Erythroblast (primary cell): ENCODE measurements at places on chromosomes 3 and 15.

DNA sequence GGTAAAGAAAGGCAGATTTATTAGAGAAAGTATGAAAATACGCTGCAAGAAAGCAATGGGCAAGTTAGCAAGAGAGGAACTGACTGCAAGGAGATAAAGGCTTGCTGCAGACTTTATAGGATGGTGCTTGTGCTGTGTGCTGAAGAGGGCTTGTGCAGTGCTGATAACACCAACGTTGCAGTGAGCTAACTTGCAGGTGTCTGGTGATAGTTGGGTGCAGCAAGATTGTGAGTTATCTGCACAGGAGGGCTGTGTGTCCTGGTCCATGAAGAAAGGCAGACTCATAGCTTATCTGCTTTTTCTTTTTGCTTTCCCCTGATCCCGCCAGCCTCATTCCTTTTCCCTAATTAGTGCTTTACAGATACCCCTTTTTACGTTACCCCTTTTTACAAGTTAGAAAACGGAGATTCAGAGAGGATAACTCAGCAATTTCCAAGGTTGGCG is 58.0 kb upstream of the ZNF148 start:
- DNase-seq, result peak; percentile 99

GRCh38 chr15:95394186-95395067 is 936.1 kb upstream of the NR2F2 start:
- no peak for DNase-seq

DNA sequence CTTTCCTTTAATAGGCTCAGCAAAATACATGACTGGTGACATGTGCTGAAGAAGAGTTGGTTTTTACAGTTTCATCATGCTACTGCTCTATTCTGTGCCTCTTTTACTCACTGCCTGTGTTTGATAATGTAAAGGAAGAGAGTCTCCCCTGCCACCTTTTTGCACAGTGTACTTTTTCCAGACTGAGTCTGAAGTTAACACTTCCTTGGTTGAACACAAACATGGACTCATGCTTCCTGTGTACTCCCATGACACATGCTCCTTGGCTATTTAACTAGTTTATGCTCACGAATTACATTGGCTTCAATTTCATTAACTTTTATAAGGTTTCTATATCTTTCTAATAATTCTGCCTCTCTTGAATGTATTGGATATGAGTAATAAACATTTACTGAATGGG is 396.1 kb downstream of the VGLL3 start:
- DNase-seq, result no peak

- DNase-seq, result no peak
Observed at GRCh38 chr3:19907523-19907922, 26.5 kb downstream of the EFHB start.

- no peak for DNase-seq
Observed at GRCh38 chr3:30155755-30156154, 450.6 kb upstream of the TGFBR2 start.

- no peak for DNase-seq
Observed at GRCh38 chr15:61336026-61336638, 107.0 kb upstream of the RORA start.

GRCh38 chr15:40823572-40824343 is 4.8 kb downstream of the PPP1R14D start:
- no peak for DNase-seq

- no peak for DNase-seq
Observed at GRCh38 chr3:14334136-14334535, 68.3 kb upstream of the SLC6A6 start.

DNA sequence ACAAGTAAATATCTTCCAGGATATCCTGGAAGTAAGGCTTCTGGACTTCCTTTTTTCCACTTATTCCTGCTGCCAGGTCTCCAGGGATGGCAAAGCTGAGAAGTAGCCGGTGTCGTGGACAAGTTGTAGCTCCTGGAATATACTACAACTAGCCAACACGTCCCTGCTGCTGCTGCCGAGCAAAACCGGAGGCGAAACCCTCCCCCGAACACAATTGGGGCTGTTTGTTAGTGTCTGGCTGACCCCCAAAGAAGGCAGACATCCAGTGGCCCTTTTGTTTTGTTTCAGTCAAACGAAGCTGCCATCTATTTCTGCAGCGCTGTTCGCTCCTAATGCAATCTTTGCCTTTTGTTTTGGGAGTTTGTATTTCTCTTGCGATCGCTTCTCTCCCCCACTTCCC is 45.3 kb upstream of the EIF5A2 start:
- DNase-seq, result no peak

GRCh38 chr3:116966649-116967048 is 257.1 kb downstream of the TUSC7 start:
- DNase-seq, result no peak

DNA sequence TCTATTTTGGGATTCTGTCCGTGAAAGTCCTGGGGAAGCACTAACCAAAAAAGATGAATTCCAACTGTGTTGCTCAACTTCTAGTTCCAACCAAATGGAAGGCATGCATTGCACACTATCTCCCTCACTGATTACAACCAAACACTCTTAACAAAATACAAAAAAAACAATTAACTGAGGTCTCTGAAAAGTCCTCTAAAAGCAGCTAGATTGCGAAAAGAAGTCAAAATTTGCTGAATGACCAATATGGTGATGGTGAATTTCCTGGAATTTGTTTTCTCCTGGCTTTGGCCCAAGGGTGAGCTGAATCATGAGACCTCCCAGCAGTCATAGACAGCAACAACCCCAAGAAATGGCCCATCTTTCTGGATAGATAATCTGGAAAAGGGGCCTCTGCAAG is 28.3 kb downstream of the CYP19A1 start:
- no peak for DNase-seq

- no peak for DNase-seq
Observed at GRCh38 chr15:98324341-98324970, 323.9 kb upstream of the IGF1R start.

GRCh38 chr3:175911937-175912336 is 1052.8 kb downstream of the NAALADL2 start:
- DNase-seq, result no peak

GRCh38 chr3:78277801-78278200 is 1237.9 kb downstream of the ROBO2 start:
- no peak for DNase-seq

DNA sequence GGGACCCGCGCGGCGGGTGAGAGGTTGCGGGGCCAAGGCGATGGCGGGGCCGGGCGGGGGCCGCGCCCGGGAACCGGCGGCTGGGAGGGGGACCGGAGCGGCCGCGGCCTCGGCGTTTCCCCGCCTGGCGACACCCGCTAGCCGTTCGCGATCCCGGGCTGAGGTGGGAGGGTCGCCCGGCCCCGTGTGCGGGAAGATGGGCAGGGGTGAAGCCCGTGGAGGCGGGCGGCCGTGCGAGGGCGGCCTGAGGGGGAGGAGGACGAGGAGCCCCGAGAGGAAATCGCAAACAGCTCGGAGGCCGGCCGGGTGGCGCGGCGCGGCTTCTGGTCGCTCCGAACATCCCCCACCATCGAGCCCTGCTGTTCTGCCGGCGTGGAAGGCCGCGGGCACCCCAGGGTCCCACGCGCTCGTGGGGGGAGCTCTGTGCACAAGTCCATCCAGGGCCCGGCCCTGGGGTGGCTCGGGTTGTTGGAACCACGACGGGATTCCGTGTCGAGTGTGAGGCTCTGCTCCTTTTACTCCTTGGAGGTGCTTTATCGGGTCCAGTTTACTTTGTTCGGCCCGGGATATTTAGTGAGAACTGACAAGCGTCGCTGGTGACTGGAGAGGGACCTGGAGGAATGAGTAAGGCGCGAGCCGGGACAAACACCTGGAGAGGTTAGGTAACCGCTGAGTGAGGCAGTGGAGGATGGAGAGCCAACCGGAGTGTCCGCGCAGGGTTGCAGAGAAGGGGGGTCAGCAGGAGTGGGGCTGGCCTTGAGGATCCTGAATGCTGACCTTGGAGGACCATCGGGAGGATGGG is 728 bp downstream of the CRTC3 start:
- peak; percentile 74 for DNase-seq

GRCh38 chr15:28984421-28985315 is 98.9 kb downstream of the APBA2 start:
- DNase-seq, result no peak

- DNase-seq, result peak; percentile 18
Observed at GRCh38 chr3:93924491-93924890, 49.2 kb downstream of the PROS1 start.

DNA sequence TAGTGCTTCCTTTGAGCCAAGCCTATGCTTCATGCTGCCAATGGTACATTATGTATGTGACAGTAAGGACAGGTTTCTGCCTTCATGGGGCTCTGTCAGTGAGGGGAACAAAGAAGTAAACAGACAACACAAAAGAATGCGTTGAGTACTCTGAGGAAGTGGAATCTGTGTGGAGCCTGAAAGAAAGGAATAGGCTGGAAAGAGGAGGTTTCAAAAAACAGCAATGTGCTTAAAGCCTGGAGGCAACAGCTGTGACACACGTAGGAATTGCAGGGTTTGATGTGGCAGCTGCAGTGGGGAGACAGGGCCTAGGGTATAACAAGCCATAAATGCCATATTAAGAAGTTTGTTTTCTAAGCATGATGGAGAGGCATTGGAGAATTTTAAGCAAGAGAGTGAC is 316.7 kb downstream of the CLSTN2 start:
- no peak for DNase-seq

DNA sequence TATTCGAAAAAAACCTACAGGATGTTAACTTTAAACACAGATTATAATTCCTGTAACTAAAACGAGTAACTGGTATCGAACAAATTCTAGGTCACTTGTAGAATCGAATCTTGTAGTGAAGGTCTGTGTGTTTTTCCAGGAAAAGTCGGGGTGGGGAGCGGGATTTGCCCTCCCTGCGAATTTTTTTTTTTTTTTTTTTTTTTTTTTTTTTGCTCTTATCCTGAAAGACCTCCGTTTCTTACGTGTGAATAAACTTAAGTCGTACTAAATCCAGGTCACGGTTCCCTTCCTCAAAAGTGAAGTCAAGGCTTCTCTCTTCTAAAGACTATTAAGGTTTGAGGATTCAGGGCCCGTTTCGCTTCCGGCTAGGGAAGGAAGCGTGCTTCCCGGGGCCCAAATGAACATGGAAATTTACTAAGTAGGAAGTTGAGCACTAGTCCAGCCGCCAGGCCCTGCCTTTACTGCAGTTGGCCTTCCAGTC is 770 bp downstream of the TBC1D5 start:
- DNase-seq, result no peak

GRCh38 chr3:12180218-12180617 is 21.5 kb upstream of the TIMP4 start:
- DNase-seq, result no peak

DNA sequence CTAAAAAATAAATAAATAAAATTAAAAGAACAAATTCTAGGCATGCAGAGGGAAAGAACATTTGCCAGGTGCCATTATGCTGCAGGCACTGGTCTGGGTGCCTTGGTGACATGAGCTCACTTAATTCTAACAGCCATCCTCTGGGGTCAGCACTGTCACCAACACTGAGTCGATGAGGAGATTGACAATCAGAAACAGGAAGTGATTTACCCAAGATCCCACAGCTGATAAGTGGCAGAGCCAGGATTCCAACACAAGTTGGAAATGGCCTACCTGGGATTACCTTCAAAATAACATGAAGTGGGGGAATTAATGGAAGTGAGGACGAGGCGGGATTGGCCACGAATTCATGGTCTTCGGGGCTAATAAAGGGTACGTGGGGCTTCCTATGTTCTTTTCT is 3.6 kb downstream of the PLIN1 start:
- no peak for DNase-seq

DNA sequence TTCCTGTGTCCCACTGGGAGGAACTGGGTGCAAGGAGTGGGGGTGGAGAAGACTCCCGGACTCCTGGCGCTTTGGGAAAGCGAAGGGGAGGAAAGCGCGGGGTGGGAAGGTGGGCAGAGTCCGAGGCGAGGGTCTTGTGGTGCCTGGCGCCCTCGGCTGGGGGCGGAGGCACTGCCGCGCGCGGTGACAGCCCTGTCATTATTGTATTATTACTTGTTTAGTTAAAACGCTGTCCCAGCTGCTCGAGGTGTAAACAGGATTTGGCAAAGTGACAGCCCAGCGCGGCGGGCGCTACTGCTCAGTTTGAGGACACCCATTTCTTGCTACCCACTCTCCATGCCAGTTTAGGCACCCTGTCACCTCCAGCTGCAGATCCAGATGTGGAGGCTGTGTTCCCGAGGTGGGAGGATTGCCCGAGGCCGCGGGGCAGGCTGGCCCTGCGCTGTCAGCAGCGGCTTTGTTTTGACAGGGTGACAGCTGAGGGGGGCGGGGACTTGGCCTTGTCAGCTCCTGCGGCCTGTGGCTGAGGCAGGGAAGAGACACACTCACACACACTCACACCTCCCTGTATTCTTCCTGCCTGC is 1.0 kb downstream of the KAT2B start:
- peak; percentile 90 for DNase-seq

GRCh38 chr3:186097663-186098451 is 11.0 kb downstream of the ETV5 start:
- DNase-seq, result peak; percentile 63

GRCh38 chr15:82597815-82598214 is 49.3 kb downstream of the CPEB1 start:
- DNase-seq, result no peak

DNA sequence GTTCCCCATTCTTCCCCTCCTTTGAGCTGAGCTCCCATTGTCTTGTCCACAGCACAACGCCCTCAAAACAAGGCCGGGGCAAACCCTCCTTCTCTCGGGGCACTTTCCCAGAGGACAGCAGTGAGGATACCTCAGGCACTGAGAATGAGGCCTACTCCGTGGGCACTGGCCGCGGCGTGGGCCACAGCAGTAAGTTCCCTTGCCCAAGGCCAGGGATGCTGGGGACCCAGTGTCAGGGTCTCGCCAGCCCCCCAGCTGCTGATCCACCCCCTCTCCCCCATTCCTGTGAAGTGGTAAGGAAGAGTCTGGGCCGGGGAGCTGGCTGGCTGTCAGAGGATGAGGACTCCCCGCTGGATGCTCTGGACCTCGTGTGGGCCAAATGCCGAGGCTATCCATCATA is 4.2 kb upstream of the OGG1 start:
- DNase-seq, result no peak

DNA sequence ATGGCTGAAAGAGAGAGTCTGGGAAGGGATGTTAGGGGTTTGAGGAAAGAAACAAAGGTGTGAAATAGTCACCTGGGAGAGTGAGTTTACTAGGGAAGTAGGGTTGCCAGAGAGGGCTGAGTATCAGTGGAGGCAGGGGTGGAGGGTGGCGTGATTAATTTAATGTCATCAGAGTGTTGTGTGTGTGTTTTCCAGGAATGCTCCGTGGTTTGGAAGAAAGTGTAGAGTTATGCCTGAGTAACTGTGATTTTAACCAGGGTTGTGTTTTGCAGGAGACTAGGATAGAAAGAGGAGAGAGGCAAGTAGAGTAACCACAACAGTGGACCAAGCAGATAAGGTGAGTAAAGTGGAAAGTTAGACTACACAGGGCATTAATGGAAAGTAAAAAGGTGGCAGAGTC is 27.2 kb downstream of the PLD1 start:
- DNase-seq, result no peak

DNA sequence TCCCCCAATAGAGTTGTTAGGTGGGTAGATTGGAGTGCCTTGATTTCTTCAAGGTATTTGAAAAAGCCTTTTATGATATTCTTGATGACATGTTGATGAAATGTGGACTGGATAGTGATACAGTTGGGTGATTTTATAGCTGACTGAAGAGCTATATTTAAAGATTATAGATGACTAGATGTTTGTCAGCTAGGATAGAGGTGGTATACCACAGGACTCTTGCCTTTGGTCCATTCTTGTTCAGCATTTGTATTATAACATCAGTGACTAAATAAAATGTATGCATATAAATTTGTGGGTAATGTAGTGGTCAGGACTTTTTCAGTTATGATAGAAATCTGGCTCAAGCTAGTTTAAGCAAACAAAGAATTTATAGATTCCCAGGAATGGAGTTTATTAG is 143.9 kb downstream of the ZNF609 start:
- DNase-seq, result no peak
